ENCODE measurements at places on chromosomes 5 and 9. TPM values are rescaled to one million over a fixed set of nuclear protein-coding genes. Genes with fewer than 3 reads are reported as not detected.

Gene SLC2A6
- 2.9 TPM for total RNA-seq

- no peaks in the 10 kb centered on the region for H3K27me3 ChIP-seq
- H3K4me3 ChIP-seq: no peak overlapping the region
- peaks cover 20% of the 10 kb centered on the region for H3K4me1 ChIP-seq
- peak overlapping the region; percentile 35 for H3K27ac ChIP-seq
- DNase-seq: no peak
These were observed 1.0 kb downstream of the FAM221B start for GRCh38 chr9:35827486-35827885.

GRCh38 chr9:118401546-118401945, 697.3 kb downstream of the TLR4 start:
- H3K4me3 ChIP-seq: no peak overlapping the region
- H3K27ac ChIP-seq: no peak overlapping the region
- DNase-seq: no peak
- no peaks in the 10 kb centered on the region for H3K36me3 ChIP-seq
- no peaks in the 10 kb centered on the region for H3K27me3 ChIP-seq

DNA sequence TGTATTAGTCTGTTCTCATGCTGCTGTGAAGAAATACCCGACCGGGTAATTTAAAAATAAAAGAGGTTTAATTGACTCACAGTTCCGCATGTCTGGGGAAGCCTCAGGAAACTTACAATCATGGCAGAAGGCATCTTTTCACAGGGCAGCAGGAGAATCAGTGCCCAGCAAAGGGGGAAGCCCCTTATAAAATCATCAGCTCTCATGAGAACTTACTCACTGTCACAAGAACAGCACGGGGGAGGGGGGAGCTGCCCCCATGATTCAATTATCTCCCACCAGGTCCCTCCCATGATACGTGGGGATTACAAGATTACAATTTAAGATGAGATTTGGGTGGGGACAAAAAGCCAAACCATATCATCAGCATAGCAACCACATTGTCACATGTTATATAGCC, 102.5 kb downstream of the GPBP1 start:
- H3K4me3 ChIP-seq: no peak overlapping the region
- no peaks in the 10 kb centered on the region for H3K4me1 ChIP-seq
- no peaks in the 10 kb centered on the region for H3K36me3 ChIP-seq
- no peaks in the 10 kb centered on the region for H3K27me3 ChIP-seq

GRCh38 chr5:146745931-146746577, 132.5 kb downstream of the PPP2R2B start:
- no peak overlapping the region for H3K27ac ChIP-seq
- no peaks in the 10 kb centered on the region for H3K36me3 ChIP-seq
- H3K4me1 ChIP-seq: no peaks in the 10 kb centered on the region
- DNase-seq: no peak
- H3K4me3 ChIP-seq: no peak overlapping the region
- H3K27me3 ChIP-seq: no peaks in the 10 kb centered on the region

Gene PIP5K1B
- total RNA-seq: 1.0 TPM

GRCh38 chr9:96383165-96383942, at the start of gene SLC35D2:
Gene SLC35D2, minus strand, starts transcription at chr9:96383711. Its CDS starts 77 bp downstream, at chr9:96383634.
- peak within 1 kb of the TSS; percentile 79 for H3K4me3 ChIP-seq
- H3K36me3 ChIP-seq: no peaks in the 10 kb centered on the region
- no peak for DNase-seq
- H3K4me1 ChIP-seq: peaks cover 26% of the 10 kb centered on the region
- peak within 1 kb of the TSS; percentile 92 for H3K27ac ChIP-seq
- H3K27me3 ChIP-seq: no peaks in the 10 kb centered on the region

GRCh38 chr5:39100301-39100850, 26.2 kb upstream of the RICTOR start:
- no peak overlapping the region for H3K4me3 ChIP-seq
- no peak overlapping the region for H3K27ac ChIP-seq
- DNase-seq: no peak
- no peaks in the 10 kb centered on the region for H3K4me1 ChIP-seq
- no peaks in the 10 kb centered on the region for H3K27me3 ChIP-seq

Gene CTSL
- 93.3 TPM for total RNA-seq

Gene QSOX2
- total RNA-seq: 5.4 TPM

DNA sequence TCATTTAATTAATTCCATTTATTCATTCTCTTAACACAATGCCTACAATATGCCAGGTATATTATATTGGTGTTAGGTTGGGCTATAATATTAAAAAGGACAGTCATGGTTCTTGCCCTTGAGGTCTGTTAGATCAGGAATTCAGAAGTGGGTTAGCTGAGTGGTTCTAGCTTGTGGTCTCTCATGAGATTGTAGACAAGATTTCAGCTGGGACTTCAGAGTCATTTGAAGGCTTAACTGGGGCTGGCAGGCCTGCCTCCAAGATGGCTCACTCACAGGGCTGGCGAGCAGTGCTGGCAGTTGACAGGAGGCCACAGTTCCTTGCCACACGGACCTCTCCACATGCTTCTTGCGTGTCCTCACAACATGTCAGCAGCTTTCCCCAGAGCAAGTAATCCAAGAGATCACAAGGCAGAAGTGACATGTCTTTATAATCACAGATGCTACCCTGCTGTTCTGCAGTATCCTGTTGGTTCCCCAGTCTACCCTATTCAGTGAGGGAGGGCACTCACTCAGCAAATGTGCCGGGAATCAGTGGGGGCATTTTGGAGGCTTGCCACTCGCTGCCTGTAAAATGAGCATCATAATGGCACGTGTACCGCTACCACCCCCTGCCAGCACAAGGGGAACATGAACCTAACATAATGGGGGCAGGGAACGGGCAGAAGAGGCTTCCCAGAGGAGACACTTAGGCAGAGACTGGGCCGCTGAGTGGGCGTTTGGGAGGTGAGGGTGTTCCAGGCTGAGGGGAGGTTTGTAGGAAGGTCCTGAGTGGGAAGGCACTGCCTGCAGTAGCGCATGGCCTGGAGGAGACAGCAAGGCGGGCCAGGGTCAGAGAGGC, 70.0 kb downstream of the EXOSC2 start:
- no peak for DNase-seq
- H3K36me3 ChIP-seq: no peaks in the 10 kb centered on the region
- no peak overlapping the region for H3K4me3 ChIP-seq
- no peak overlapping the region for H3K27ac ChIP-seq
- H3K27me3 ChIP-seq: no peaks in the 10 kb centered on the region
- peaks cover 20% of the 10 kb centered on the region for H3K4me1 ChIP-seq

- no peak overlapping the region for H3K27ac ChIP-seq
- no peaks in the 10 kb centered on the region for H3K4me1 ChIP-seq
- H3K4me3 ChIP-seq: no peak overlapping the region
- H3K36me3 ChIP-seq: no peaks in the 10 kb centered on the region
These were observed 444.9 kb upstream of the CYLC2 start for GRCh38 chr9:102550266-102550665.

DNA sequence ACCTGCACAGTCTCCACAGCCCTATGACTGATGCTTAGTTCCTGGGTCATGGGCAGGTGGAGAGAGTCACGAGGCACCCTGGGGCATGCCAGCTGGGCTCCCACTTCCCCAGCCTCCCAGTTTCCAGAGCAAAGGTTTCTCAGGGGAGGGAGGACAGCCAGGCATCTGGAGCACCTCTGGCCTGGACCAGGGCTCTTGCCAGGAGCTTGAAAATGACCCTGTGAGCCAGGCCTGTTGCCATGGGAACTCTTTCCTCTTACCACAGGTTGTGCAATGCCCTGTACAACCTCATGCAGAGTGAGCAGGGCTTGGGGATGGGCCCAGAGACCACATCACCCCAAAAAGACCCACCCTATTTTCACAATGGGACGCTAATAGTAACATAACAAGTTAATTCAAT, 113.1 kb downstream of the PSD2 start:
- H3K4me3 ChIP-seq: no peak overlapping the region
- no peak for DNase-seq
- no peaks in the 10 kb centered on the region for H3K36me3 ChIP-seq
- peaks cover 10% of the 10 kb centered on the region for H3K27me3 ChIP-seq

Gene SHC3
- 4.0 TPM for total RNA-seq

Gene PCDHA7
- total RNA-seq: 0.42 TPM

Data from esophagus muscularis mucosa (tissue), 4 donors.